ENCODE measurements at places on chromosomes 6 and 20.
A peak's percentile ranks its signal among the peaks of the same experiment; 100 is the strongest.

DNA sequence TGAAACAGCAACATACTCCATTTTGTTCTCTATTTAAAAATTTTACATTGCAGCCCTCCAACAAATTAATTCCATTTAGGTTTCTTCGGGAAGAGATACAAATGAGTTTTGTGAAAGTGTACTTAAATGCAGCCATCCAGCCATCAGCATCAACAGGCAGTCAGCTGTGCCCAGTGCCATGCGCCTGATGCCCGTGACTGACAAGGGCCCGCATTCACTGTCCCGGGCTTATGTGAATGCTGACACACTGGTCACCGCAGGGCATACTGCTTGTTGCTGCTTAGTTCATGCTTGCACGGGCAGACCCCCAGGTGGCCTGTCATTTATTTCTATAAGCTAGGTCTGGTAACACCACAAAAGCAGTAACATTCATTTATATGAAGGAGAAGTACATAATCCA is 224.9 kb upstream of the QKI start:
- DNase-seq: no peak

DNA sequence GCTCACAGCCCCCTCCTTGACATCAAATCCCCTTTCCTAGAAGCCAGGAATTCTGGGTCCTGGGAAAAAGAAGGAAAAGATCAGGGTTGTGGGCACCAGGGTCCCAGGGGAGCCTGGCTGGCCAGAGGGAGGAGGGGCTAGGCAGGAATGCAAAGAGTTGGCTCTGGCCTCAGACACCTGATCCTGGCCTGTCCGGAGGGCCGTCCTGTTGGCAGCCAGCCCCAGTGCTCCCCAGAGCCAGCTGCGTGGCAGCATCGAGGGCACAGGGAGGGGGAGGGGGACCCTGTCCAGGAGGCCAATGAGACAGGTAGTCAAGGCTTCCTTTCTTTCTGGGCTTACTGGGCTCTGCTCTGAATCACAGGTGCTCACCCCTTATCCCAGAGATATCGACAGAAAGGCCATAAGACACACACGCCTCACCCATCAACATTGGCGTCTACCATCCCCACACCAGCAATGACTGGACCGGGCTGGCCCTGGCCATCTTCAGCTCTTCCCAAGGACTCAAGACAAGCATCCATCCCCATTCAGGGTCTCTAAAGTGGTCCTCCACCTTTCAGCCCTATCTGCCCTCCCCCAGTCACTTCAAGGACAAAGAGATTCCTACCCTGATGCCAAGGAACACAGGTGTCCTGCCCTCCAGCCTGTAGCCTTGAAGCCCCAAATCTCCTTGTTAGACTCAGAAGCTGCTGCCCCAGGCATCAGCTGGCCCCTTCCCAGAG is 723 bp downstream of the COL11A2 start:
- DNase-seq: no peak

DNA sequence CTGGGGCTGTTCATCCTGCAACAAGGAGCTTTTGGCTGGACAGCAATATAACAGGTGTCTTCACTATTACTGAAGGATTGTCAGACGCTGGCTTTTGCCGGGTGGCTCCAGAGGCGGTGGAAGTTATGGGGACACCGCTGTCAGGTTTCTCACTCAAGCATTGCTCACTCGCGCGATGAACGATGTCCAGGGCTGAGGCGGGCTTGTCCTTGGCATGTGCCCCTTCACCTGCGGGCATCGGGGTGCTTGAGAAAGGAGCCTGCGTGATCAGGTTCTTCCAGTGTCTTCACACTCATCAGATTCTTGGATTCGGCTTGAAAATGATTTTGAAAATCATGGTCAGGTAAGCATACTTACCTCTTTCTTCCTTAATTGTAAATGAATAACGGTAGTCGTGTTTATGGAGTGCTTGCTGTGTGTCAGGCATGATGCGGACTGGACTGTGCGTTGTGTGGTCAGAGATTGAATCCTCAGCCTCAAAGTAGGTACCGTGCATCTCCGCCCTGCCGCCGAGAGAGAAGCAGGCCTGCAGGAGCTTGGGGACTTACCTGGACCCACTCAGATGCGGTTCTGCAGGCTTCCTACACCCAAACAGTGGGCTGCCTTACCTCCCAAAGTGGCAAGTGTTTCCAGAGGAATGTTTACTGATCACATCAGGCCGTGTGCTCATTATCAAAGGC is 18.3 kb upstream of the PYGB start:
- DNase-seq: no peak

- no peak for DNase-seq
Observed at GRCh38 chr6:46915380-46915779, 6.4 kb downstream of the ADGRF5 start.

- DNase-seq: peak; percentile 60
Observed at GRCh38 chr20:23161968-23162696, 76.0 kb upstream of the CD93 start.

GRCh38 chr6:128478230-128479047 is 42.0 kb downstream of the PTPRK start:
- DNase-seq: no peak

- DNase-seq: no peak
Observed at GRCh38 chr6:87212596-87212995, 57.2 kb downstream of the ZNF292 start.

- DNase-seq: no peak
Observed at GRCh38 chr20:9136114-9136513, 67.2 kb downstream of the PLCB4 start.

DNA sequence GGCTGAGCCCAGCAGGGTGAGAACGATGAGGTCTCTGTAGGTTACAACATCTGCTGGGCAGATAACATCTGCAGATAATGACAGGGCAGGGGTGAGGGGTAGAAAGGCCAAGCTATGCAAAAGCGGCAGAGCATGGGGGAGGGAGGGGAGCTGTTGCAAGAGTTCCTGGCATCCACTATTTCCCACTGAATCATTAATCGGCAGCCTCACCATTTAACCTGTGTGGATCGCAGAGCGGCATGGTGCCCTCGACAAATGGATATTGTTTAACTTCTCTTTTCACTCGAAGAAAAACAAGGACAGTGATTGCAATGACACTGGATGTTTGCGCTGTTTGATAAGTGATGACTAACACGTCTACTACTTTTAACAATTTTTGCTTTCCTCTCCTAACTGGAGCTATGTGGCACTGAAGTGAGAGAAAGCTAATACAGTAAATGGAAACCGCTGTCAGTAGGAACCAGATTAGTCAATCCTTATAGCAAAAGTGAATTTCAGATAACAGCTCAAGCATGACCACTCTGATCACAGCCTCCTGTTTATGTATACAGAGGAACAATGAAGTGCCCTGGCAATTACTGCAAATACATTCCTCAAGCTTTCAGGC is 381.5 kb downstream of the TFAP2A start:
- DNase-seq: no peak

DNA sequence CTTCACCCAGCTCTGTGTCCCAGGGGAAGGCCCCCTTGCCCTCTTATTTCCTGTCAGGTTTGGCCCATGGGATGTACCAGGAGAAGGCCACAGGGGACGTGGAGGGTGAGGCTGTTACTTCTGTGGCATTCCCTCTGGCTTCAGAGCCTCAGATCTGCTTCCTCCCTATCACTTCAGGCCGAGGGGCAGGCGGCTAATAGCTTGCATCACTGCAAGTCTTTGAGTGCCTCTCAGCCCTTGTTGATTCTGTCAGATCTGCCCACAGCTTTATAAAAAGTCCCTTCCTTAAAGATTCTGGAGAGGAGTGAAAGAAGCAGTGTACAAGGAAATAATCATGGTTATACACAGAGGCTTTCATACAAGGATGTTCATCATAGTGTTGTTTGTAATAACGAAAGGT is 86.9 kb downstream of the LRFN2 start:
- no peak for DNase-seq

DNA sequence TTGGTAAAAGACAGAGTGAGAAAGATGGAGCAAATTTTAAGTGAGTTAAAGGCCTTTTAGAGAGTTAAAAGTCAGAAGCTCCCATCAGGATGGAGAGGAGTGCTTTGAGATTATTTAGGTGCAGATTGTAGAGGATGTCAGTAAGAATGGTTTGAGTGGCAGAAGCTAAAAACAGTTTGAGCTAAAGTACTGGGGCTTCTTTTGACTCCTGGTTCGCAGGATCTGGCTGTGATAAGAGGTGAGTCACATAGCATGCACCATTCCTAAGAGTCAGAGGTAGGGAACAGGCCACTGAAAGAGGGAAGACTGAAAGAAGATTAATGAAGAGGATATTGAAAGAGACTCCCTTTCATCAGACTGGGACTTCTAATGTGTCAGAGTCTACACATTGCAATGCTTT is 1047.9 kb upstream of the MAP3K7 start:
- no peak for DNase-seq

- no peak for DNase-seq
Observed at GRCh38 chr6:125828476-125829039, 37.8 kb downstream of the NCOA7 start.

GRCh38 chr20:44803383-44803941 is 6.9 kb downstream of the RIMS4 start:
- DNase-seq: no peak

- no peak for DNase-seq
Observed at GRCh38 chr20:62980380-62980960, 26.3 kb downstream of the BHLHE23 start.

GRCh38 chr6:39903656-39904055 is 30.6 kb downstream of the MOCS1 start:
- no peak for DNase-seq

DNA sequence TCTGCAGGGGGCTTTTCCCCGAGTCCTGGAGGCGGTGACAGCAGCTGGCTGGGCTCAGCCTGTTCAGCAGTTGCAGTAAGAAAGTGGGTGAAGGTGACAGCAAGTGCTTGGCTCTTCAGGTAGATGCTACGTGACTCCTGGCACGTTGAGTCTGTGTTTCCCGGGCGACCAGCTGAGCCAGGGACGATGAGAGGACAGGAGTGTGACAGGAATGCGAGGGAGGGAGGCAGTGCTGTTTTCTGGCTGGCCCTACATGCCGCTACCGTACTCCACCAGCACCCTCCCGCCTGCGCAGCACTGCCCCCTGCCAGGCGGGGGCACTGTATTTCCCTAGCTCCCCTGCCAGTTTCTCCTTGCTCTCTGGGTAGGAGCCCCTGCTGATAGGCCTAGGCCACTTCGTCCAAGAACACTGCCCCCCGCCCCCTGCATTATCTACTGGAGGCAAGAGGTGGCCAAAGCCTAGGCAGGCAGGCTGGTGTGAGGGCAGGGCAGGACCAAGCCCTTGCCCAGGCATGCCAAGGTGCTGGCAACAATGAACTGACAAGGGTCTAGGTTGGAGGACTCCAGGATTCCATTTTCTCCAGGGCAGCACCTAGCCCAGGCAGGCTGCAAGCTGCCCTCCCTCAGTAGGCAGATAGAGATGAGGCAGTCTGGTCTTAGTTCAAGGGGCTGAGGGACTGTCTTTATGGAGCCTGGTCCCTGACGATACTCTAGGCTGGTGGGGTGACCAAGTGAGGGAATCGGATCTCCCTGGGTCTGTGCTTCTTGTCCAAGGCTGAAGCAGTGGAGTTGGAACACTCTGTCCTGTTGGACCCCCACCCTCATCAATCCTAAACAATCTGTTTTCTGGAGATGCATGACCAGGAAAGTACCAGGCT is 19.2 kb downstream of the MRPS18A start:
- peak; percentile 39 for DNase-seq

GRCh38 chr6:34145161-34146020 is 496 bp downstream of the GRM4 start:
- peak; percentile 39 for DNase-seq

DNA sequence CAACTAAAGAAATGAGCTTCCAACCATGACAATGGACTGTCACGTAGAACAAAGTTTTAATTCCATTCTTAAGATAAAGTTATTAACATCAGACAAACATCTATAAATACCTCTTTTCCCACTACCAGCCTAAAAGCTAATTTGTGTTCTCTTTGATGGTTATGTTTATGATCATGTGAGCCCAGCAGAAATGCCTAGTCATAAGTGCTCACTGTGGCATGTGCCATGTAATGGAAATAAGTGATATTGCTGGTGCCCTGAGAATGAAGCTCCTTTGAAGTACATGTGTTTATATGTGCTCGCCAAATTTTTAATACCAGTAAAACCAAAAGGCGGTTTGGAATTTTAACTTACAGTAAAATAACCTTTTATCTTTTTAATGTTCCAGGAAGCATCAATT is 205.8 kb downstream of the ISM1 start:
- no peak for DNase-seq

GRCh38 chr6:90472716-90473115 is 114.2 kb downstream of the MAP3K7 start:
- no peak for DNase-seq

DNA sequence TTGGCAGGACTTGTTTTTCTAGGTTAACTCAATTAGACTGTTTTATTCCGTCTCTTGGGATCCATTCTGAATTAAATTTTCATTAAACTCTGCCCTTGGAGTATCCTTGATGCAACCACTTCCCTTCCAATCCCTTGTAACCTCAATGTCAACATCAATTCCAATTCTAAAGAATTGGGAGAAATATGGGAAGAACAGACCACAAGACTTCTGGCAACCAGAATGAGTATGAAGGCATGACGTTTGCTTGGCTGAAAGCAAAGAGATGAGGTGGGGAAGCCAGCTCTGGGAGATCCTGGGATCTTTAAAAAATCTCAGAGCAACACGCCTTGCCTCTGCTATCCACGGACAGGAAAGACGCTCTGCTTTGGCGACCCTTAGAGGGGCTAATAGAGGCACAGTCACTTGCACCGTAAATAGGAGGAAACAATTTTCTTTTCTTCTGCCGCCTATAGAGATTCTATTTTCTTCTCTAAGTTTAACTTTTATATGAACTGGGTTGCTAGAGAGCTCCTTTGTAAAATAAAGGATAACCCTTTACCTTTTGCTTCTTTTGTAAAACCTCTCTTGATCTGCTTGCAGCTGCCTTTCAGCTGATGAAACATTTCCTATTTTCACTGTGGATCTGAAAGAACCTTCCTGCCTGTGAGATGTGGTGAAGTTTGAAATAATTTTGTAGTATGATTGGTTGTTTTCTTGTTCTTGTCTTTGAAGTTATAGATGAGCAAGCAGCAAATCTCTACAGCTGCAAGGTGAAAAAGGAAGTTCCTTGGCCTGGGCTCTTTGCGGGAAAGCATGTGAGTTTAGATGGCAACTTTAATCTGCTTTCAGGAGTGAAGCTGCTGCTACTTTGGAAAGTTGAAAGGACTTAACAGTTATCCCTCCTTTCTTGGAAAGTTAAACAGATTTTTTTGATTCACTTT is at the start of gene ASIP:
ASIP (plus strand) TSS at position 731 of the 923 bp plus-strand sequence. CDS start 18,952 bp downstream, outside the sequence.
- DNase-seq: peak; percentile 44

DNA sequence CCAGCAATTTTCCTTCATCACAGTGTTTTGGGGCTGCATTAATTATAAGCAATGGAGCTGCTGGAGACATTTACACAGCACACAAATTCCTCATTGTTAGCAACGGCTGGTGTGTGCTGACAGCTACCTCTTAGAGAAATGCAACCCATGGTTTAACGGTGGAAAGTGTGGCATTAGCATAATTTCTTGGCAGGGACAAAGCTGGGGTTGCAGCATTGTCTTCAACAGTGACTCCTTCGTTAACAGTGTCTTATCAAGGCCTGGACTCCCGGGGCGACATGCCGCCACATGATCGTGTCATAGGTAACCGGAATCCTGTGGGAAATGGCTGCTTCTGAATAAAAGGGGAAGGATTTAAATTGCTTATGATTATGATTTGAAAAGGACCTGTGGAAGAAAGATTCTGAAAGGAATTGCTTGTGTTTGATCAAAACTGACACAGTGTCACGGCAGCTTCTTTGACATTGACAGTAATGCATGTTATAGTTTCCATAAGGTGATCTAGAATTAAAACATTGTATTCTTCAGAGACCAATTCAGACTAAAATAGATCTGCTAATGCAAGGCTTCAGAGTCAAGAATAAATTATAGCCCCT is 128.0 kb downstream of the UST start:
- DNase-seq: peak; percentile 48
